Chondrocyte (in vitro differentiated cells): ENCODE measurements at places on chromosomes 4 and X. TPM values are rescaled to one million over a fixed set of nuclear protein-coding genes. Genes with fewer than 3 reads are reported as not detected.

POU4F2 gene
- not detected in 3 replicates for total RNA-seq

TMEM255A gene
- total RNA-seq = 0.10 to 0.15 TPM in 2 of 3 replicates, not detected in the other

DNA sequence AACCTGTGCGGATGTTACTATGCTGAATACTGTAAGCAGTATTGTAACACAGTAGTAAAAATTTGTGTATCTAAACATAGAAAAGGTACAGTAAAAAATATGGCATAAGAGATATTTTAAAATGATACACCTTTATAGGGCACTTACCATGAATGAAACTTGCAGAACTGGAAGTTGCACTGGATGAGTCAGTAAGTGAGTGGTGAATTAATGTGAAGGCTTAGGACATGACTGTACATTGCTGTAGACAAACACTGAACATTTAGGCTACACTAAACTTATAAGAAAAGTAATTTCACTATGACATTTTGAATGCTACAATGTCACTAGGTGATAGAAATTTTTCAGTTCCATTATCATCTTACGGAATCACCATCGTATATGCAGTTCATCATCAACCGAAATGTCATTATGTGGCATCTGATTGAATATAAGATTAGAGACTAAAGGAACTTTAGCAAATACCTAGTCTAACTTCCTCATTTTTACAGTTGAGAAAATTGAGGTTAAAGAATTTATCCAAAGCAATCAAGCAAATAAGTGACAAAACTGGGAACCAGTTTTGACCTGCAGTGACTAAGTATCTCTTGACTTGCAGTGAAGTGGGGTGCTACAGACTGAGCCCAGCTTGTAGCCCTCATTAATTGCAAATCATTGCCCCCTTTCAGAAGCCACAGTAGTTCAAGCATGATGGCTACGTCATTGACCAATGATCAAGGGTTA is 55.3 kb downstream of the EGF start:
- H3K27ac ChIP-seq = no peak overlapping the region
- no peak overlapping the region for H3K4me3 ChIP-seq
- H3K27me3 ChIP-seq = peaks cover 2% of the 10 kb centered on the region
- peaks cover 2% of the 10 kb centered on the region for H3K36me3 ChIP-seq
- H3K4me1 ChIP-seq = no peaks in the 10 kb centered on the region

DNA sequence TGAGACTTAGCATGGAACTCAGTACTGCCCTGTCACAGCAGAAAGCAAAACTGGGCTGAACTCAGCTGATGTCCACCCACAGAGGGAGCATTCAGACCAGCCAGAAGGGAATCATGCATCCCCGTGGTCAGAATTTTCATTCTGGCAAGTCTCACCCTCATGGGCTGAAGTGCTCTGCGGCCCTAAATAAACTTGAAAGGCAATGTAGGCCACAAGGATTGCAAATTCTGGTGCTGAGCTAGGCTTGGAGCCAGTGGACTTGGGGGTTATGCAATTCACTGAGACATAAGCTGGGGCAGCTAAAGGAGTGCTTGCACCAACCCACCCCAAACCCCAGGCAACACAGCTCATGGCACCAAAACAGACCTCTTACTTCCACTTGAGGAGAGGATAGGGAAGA is 494.1 kb downstream of the GABRG1 start:
- H3K36me3 ChIP-seq = no peaks in the 10 kb centered on the region
- no peak overlapping the region for H3K4me3 ChIP-seq
- no peak overlapping the region for H3K27ac ChIP-seq
- no peaks in the 10 kb centered on the region for H3K4me1 ChIP-seq

CENPVL1 gene
- not detected in 3 replicates for total RNA-seq
